Fibroblast of upper back skin (primary cell): ENCODE measurements at places on chromosomes 13 and 19.

GRCh38 chr19:4811328-4812131 lies 20.0 kb downstream of the TICAM1 start:
- peak; percentile 60 for DNase-seq

- no peak for DNase-seq
These were observed 915 bp downstream of the SHC2 start for GRCh38 chr19:459724-460511.

GRCh38 chr19:2477732-2478191 lies 1.8 kb downstream of the GADD45B start:
- no peak for DNase-seq

DNA sequence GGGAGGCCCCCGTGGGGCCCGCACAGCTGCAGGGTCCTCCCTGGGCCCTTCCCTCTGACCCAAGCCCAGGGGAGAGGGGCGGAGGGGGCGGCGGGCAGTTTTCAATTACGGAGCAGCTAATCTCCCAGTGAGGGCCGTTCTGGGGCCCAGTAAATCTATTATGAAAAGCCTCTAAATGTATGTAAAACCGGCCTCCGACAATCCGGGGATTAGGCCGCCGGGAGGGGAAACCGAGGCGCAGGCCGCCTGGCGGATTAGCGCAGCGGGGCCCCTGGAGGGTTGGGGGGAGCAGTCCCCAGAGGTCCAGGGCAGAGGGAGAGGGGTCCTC lies 25.1 kb downstream of the EFNA2 start:
- DNase-seq, result no peak

DNA sequence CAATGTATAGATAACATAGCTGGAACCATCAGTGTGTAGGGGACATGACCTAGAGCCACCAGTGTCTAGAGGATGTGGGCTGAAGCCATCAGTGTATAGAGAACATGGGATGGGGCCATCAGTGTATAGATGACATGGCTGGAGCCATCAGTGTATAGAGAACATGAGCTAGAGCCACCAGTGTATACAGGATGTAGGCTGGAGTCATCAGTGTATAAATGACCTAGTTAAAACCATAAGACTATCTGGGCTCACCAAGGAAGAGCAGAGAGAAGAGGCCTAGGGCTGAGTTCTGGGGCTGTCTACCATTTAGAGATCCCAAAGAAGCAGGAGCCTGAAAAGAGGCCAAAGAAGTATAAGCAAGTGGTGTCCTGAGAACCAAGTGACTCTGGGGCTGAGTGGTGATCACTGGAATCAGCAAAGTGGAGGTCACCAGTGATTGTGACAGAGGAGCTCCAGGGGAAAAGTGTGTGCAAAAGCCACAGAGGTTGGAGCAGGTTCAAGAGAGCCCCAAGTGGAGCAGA lies 41.0 kb downstream of the RFX2 start:
- no peak for DNase-seq

DNA sequence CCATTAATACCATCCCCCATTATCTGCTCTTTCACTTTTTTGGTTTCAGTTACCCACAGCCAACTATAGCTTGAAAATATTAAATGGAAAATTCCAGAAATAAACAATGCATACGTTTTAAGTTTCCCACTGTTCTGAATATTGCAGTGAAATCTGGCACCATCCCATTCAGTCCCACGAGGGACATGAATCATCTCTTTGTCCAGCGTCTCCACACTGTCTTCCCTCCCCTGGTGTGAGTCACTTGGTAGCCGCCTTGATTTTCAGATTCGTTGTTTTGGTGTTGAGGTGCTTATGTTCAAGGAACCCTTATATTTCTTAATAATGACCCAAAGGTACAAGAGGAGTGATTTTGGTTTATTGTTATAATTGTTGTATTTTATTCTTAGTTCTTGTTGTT lies 246.1 kb downstream of the DCT start:
- peak; percentile 96 for DNase-seq

DNA sequence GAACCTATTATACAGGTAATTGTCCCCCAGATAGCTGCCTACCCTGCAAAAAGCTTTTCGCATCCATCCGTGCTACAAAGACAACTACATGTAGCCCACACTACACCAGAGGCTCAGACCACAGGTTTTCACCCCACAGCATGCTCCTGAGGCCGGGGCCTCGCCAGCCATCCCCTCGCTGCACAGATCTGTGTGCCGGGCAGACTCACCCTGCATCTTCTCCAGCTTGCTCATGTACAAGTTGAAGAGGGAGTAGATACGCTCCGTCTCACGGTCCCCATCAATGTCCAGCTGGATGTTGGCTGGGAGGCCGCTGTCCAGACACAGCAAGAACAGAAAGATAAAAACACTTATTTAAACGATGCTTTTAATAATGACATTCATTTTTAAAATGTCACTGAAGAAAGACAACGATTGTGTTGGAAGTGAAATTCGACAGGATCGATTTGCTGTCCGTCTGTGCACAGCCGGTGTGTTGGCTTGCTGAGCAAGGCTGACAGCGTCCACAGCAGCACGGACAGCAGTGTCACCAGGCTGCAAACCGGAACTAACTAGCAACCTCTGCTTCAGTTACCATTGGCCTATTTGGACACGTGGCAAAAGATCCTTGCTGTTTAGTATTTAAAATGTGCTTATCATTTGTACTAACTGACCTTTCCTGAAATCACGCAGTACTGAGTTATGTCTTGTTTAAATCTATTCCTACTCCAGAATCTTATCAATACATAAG lies 18.6 kb upstream of the C13orf46 start:
- DNase-seq, result no peak

- DNase-seq, result no peak
These were observed 299.3 kb downstream of the NDFIP2 start for GRCh38 chr13:79780240-79780639.

- DNase-seq, result no peak
These were observed 282.6 kb downstream of the FOXO1 start for GRCh38 chr13:40383885-40384284.

DNA sequence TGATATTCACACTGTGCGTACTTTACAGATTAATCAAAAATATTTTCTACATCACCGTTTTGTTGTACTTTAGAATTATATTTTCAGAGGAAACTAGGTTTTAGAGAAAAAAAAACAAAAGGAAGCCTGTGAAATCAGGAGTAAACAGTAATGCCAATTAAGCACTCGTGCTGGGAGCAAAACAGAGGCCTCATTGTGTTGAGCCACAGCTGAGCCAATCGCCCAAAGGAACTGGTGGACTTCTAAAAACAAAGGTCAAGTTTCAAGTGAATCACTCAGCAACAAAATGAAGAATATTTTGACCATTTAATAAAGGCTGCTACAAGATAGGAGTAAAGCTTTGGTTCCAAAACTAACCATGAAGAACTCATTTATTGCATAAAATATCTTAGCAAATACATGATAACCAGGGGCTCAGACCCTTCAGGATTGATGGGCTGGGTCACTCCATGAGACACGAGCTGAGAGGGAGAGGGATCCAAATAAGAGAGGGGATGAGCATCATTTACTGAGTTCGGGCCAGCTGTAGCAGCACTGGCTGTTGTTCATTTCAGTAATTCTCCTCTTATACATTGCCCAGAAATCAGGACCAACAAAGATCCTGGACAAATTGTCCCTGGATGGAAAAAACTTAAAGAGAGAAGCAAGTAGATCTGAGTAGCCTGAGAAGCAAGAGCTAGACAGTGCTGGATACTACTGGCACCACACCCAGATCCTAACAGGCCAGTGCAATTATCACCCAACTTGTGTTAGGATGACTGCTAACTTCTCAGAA lies 8.3 kb upstream of the NALCN start:
- no peak for DNase-seq

DNA sequence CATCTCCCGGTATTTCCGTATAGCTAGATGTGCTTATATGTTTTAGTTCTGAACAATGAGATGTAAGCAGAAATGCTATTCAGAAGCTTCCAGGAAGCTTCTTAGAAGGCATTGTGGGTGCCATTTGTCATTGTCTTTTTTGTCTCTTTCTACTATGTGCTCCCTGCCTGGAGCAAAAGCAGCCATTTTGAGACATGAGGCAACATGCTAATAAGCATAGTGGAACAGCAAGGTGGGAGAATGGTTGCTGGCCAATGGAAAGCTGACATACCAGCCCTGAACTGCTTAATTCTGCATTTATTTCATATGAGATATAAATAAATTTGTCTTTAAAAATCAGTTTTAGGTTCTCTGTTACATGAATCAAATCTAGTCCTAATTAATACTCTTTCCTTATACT lies 299.7 kb downstream of the LMO7 start:
- DNase-seq, result no peak
